ELR (cell line): ENCODE measurements at places on chromosomes 11 and 22.
A peak's percentile ranks its signal among the peaks of the same experiment; 100 is the strongest.

DNA sequence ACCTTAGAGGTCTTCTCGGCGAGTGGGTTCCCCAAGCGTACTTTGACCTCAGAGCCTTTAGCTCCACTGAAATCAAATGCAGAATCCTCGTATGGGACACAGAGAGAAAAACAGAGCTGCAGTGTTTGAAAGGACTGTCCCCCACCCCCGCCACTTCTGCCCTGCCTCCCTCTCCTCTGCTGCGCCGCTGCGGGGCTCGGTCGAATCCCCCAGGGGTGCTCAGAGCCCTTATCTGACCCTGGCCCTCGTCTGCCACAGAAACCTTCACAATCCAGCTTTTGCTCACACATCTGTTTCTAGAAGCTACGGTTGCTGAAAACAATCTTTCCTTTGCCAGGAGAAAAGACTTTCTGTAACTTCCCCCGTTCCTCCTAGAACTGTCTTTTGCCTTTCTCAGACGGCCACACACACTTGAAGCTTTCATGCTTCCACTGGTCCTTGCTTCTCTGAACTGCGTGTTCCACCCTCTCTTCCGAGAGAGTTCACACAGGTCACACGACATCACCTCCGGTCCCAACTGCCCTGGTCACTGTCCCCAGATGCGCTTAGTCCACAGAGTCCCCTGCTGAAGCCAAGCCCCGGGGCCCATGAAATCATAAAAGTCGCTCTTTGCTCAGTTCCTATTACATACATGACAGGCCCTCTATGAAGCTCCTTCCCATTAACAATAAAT, 3.7 kb downstream of the SMIM35 start:
- DNase-seq, result no peak

GRCh38 chr11:127818625-127819024, 768.7 kb downstream of the ETS1 start:
- no peak for DNase-seq

GRCh38 chr11:88326099-88326498, 11.4 kb downstream of the CTSC start:
- DNase-seq, result no peak

GRCh38 chr11:47437746-47438418, 11.1 kb downstream of the RAPSN start:
- DNase-seq, result no peak

- peak; percentile 38 for DNase-seq
These were observed 2.9 kb downstream of the OR51V1 start for GRCh38 chr11:5197536-5197935.

GRCh38 chr11:34495724-34496377, 17.7 kb downstream of the ELF5 start:
- DNase-seq, result peak; percentile 48

DNA sequence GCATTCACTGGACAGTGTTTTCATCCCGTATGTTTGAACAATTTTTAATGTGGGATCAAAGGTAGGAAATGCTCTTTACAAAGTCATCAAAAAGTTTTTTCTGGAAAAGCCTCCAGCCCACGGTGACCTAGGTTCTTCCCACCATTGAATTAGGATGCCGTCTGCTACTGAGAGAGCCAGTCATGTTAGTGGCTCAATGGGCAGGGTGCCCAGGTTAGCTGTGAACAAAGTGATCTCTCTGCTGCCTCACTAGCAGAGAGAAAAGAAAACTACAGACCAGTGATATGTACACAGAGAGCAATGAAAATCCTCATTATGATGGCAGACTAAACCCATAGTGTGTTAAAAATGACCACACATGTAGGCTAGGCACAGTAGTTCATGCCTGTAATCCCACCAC, 32.4 kb downstream of the KCNQ1 start:
- no peak for DNase-seq

- no peak for DNase-seq
These were observed 10.9 kb downstream of the CD5 start for GRCh38 chr11:61113201-61113600.

- peak; percentile 94 for DNase-seq
These were observed 20.3 kb upstream of the WNT7B start for GRCh38 chr22:45997077-45997776.

GRCh38 chr11:99505316-99505715, 484.6 kb downstream of the CNTN5 start:
- DNase-seq, result peak; percentile 52

GRCh38 chr11:70517203-70517602, 118.9 kb downstream of the CTTN start:
- no peak for DNase-seq

DNA sequence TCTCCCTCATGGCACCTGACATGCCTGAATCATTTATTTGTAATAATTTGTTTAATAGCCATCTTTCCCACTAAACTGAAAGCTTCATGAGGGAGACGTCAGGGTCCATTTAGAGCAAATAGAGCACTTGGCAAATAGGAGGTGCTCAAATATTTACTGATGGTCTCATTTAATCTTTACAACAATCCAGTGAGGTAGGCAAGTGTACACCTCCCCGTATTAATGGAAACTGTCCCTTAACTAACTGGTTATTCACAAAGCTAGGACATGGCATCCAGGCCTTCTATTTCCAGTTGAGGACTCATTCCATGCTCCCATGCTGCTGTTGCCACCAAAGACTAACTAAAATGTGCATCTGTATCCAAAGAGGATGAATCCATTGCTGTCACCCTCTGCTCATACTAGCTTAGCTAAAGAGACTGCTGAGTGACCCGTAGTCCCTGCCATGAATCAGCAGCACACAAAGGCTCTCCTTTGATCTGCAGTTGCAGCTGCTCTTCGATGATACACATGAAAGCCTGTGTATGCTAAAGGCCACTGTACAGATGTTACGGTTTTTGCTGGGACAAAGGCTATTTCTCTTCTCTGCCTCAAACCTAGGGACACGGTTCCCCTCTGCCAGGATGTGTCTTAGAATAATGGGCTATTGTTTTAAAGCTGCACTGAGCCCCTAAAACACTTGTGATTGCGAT, 82.6 kb downstream of the RAB30 start:
- DNase-seq, result no peak

- DNase-seq, result peak; percentile 37
These were observed 627 bp downstream of the JRKL start for GRCh38 chr11:96390488-96390792.

DNA sequence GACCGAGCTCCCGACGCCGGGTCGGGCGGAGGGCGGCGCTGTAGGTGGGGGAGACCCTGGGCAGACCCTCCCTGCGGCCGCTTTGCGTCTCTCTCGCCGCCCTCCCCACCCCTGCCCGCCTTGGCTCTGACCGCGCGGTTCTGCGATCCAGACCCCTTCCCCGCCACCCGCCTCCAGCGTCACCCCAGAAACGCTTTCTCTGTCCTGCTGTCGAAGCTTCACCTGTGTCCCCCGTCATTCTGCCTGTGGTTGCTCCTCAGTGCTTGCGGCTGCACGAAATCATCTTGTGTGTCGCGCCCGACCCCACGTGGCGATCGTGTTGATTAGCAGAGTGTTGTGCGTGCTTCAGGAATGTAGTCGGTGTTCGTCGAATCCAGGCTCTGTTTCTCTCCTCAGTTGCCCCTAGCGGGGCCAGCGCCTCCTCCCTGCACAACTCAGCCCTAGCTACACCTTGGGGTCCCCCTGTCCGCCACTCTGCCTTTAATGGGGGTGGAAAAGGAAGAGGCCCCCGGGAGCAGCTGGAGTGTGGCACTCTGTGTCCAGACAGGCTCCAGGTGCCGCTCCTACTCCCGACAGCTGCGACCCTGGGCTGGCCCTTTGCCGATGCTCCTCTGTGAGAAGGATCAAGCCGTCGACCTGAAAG, 851 bp downstream of the PTDSS2 start:
- DNase-seq, result peak; percentile 79

- no peak for DNase-seq
These were observed 45.5 kb downstream of the NRXN2 start for GRCh38 chr11:64677441-64678023.

DNA sequence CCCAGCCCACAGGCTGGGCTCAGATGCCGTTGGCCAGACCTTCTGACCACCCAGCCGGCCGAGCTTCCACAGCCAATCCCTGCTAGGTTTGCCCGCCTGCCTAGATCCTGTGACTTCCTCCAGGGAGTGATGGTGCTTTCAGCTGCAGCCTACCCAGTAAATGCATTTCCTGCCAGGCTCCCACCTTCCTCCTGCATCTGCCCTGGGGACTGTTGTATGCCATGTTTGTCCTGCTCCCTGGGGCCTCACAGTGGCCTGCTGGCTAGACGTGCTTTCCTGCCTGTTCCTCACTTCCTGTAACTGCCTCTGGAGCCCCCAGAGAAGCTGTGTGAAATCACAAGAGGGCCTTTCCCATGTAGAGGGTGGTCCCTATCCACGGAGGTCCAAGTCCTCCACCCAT, 86.2 kb downstream of the GALNT18 start:
- DNase-seq, result no peak

DNA sequence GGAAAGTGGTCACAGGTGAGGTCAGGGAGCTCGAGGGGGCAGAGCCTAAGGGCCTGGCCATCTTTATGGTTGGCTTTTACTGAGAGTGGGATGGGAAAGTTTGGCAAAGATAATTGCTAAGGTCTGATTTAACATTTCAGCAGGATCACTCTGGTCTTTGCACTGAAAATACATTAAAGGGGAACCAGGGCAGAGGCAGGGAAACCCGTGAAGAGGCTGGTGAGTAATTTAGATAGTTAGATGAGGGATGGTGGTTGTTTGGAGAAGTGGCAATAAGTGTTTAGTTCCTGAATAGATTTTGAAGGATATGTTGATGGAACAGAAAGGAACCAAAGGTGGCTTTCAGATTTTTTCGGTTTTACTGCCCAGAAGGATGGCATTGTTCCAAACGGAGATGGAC, 50.8 kb downstream of the SCN3B start:
- no peak for DNase-seq

GRCh38 chr11:8719721-8720120, 37.1 kb downstream of the RPL27A start:
- peak; percentile 67 for DNase-seq

DNA sequence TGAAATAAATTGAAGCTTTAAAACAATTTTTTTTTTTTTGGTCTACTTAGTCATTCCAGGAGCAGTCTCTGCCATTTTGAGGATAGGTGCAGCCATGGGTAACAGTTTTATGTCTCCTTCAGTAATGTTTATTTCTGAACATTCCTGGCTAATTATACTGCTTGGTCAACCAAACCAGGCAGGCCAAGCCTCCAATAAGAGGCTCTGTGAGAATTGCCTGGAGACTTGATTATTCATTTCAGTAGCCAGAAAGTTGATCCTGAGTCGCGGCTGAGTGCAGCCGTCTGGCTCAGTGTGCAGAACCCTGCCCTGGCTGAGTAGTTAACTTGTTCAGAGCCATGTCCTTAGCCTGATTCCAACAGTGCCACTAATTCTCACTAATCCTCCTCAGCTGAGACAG, 364.0 kb upstream of the FAT3 start:
- no peak for DNase-seq

DNA sequence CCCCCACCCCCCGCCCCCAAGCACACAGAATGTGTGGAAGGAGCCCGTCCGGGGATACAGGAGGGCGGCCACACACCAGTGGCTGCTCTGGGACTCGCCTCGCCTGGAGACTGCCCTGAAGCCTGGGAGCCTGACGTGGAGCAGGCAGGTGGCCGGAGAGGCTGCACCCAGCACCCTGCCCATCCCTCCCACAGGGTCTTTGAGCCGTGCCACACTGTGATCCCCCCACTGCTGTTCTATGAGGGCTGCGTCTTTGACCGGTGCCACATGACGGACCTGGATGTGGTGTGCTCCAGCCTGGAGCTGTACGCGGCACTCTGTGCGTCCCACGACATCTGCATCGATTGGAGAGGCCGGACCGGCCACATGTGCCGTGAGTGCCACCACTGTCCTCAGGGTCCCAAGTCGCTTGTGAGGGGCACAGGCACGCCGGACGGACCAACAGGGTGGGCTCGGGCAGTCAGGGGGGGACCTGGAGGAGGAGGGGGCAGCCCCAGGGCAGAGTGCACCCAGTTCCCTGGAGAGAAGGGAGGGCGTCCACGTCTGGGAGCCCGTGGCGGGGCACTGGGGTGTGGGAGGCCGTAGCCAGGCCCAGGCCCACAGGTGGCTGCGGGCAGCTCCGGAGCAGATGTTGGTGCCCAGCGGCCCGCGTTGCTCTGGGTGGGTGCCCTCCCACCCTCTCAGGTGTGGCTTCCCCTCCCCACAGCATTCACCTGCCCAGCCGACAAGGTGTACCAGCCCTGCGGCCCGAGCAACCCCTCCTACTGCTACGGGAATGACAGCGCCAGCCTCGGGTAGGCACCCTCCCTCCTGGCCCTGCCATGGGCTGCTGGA, 27.0 kb upstream of the MUC5B start:
- DNase-seq, result no peak

DNA sequence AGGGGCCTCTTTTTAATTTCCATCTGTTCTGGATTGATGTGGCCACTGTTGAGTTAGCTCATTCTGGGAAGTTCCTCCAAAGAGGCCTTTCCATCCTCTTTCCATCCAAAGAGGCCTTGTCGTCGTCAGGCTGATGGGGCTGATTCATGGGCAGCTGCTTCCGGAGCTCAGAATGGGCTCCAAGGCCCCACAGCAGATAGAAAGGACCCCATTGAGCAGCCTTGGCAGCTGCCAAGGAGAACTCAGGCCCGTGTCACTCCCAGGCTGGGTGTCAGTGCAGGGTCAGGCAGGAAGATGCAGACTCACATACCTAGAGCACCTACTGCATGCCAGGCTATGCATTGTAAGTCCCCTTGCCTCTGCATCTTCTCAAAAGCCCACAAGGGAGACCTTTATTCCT, 524.1 kb downstream of the MIAT start:
- no peak for DNase-seq

- DNase-seq, result no peak
These were observed 6.3 kb downstream of the MS4A12 start for GRCh38 chr11:60498853-60499252.

GRCh38 chr22:50313600-50313999, 6.2 kb upstream of the PLXNB2 start:
- DNase-seq, result no peak

DNA sequence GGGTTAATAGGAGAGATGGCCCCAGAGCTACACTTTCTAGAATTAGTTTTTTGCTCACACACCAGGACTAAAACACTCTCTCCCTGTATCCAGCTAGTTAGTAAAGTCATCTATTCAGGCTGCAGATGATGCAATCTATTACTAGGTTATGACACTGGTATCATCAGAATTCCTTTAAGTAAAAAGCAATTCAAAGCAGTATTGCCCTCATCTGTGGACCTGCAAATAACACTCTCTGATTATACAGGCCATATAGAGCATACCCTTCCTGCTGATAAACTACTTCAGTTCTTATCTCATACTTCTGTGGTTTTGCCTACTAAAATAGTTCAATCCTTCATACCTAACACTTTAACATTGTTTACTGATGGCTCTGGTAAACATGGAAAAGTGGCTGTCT, 13.5 kb upstream of the MTMR2 start:
- DNase-seq, result no peak

DNA sequence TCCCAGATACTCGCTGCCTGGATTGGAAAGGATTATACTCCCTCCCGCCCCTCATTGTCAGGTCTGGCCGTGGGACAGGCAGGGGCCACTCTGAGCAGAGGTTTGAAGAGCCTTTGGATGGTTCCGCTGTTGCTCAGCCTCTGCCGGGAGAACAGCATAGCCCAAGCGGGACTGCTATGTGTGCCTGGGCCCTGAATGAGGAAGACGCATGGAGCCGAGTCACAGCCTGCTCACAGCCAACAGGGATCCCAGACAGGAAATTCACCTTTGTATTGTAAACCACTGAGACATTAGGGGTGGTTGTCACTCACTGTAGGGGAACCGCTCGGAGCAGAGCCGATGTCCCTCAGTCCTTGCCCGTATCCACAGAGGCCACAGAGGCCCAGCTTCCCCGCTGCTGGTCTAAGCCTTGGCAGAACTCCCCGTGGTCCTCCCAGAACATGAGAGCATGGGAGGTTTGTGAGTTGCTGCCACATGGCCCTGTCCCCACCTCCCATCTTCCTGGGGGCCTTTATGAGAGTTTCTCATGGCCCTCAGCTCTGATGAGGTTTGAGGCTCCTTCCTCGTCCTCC, 10.7 kb upstream of the FAM118A start:
- no peak for DNase-seq
